T-cell (primary cell): ENCODE measurements at places on chromosomes 7 and 10.
A peak's percentile ranks its signal among the peaks of the same experiment; 100 is the strongest.

DNA sequence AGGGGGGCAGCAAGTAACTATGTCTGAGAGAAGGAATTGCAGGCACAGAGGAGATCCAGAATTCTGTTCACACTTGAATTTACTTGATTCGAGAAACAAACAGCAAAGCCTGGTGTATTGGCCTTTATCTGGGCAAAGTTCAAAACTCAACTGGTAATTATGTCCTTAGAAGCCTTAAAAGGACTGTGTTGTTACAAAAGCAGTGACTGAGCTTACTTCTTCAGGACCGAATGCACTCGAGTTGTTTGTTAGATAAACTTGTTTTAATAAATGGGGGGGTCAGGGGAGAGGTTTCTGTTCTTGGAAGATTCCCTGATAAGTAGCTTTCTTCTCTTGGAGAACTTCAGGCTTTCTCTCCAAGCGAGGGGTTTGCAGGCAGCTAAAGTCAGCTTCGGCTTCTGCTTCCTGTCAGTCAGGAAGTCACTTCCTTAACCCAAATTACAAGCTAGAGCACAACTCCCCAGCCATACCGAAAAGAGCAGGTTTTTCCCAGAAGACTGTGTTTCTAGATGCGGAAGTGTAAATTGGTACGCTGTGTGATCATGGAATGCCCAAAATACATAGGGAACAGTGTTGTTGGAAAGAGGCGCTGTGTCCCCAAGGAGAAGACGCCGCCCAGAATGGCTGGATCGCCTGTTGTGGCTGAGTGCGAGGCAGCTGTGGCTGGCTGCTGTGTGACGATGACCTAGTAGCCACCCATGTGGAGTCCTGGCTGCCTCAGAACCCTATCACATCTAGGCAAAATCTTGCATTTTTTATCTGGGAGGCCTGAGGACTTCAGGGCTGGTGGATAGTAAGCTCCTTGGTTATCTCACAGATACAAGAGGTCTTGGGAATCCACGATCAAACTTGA is 110.4 kb downstream of the TCF7L2 start:
- no peak overlapping the region for H3K27ac ChIP-seq
- peak overlapping the region; percentile 50 for H3K4me3 ChIP-seq
- peaks cover 2% of the 10 kb centered on the region for H3K36me3 ChIP-seq

- no peak overlapping the region for H3K4me3 ChIP-seq
- peaks cover 9% of the 10 kb centered on the region for H3K36me3 ChIP-seq
- no peak overlapping the region for H3K27ac ChIP-seq
- no peaks in the 10 kb centered on the region for H3K27me3 ChIP-seq
- no peaks in the 10 kb centered on the region for H3K4me1 ChIP-seq
Observed at GRCh38 chr7:149226840-149227494, 12.5 kb upstream of the ZNF212 start.

GRCh38 chr10:86944031-86944419 is 13.4 kb downstream of the MMRN2 start:
- H3K4me3 ChIP-seq, result no peak overlapping the region
- H3K4me1 ChIP-seq, result no peaks in the 10 kb centered on the region
- DNase-seq, result no peak
- no peaks in the 10 kb centered on the region for H3K36me3 ChIP-seq
- H3K27me3 ChIP-seq, result peaks cover 18% of the 10 kb centered on the region

- no peak overlapping the region for H3K27ac ChIP-seq
- H3K4me1 ChIP-seq, result peaks cover 2% of the 10 kb centered on the region
- H3K27me3 ChIP-seq, result no peaks in the 10 kb centered on the region
- no peaks in the 10 kb centered on the region for H3K36me3 ChIP-seq
Observed at GRCh38 chr7:27946351-27946750, 206.4 kb downstream of the TAX1BP1 start.
